ENCODE measurements at places on chromosomes 1 and 21.
A peak's percentile ranks its signal among the peaks of the same experiment; 100 is the strongest.

GRCh38 chr1:54542120-54542961, 5.7 kb upstream of the ACOT11 start:
- peak; percentile 66 for DNase-seq

DNA sequence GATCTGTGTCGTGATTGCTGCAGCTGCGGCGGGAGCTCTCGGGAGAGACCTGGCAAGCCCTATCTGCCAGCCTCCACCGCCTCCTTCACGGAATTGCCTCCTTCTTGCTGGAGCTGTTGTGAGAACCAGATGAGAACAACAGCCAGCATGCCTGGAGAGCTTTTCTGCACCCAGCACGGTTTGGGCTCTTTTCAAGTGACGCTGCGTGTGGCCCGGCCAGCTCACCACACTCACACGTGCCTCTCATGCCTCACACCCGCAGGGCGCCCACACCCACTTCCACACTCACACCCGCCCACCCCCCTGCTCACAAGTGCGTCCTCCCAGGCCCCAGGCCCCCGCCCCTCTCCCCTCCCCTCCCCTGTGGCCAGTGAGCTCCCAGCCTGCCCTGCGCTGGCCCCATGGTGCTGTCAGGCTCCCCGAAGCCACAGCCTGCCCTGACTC, 135.7 kb upstream of the RUNX3 start:
- no peak for DNase-seq

- peak; percentile 85 for DNase-seq
These were observed 15.9 kb downstream of the ZMYND12 start for GRCh38 chr1:42439940-42440339.

DNA sequence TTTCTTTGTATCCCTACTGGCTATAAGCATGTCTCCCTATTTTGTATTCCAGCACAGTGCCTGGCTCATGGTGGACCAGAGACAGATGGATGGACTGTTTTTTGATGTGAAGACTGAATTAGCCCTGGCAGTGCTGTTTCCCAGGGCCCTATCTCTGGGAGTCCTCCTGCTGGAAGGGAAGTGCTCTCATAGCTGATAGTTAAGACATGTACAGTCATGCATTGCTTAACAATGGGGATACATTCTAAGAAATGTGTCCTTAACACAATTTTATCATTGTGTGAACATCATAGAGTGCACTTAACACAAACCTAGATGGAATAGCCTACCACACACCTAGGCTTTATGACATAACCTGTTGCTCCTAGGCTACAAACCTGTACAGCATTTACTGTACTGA, 21.1 kb downstream of the TLCD4 start:
- no peak for DNase-seq

DNA sequence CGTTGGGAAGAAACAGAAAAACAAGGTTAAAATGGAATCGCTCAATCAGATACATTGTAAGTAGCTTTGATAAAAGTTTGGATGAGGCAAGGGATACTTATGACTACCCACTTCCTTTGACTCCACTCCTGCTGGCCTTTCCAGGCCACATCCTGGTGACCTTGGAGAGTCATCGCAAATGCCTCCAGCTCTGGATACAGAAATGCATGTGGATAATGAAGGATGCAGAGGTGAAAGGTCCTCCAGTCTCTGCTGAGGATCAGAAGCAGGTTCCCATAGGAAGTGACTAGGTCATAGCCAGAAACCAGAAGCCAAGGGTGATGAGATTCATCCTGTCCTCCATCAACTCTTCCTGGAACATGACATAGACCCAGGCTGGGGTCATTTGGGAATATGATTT, 6.2 kb upstream of the CAMK1G start:
- DNase-seq, result no peak

DNA sequence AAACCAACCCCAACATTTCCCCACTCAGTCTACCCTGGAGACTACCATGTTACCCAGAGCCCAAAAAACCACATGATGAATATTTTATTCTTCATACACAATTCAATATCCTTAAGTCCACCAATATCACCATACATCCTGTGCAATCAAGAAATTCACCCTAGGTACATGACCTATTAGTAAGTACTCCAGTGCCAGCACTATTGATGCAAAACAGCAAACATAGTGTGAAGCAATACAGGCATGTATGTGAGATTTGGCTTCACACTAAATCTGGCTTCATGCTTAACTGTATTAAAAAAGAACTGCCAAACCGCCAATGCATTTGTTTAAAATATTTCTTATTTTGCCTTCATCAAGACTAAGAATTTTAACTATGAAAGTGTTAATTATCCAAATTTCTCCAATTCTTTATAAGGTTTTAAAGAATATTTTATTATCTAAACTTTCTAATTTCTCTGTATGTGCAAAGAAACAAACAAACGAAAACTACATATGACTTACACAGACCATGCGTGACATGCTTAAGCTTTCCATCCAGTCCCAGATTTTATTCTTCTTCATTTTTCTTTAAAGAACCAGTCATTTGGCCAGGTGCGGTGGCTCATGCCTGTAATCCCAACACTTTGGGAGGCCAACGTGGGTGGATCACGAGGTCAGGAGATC, 22.4 kb upstream of the TMEM125 start:
- no peak for DNase-seq
